Dermis lymphatic vessel endothelial cell (primary cell): ENCODE measurements at places on chromosomes 11 and 22. TPM values are rescaled to one million over a fixed set of nuclear protein-coding genes. Genes with fewer than 3 reads are reported as not detected.

Gene MRGPRE
- not detected in 2 replicates for total RNA-seq

Gene PGR
- under 0.01 TPM in 1 of 2 replicates, not detected in the other for total RNA-seq

Gene TRIM66
- 3.1 and 8.2 TPM in 2 replicates for total RNA-seq

Gene OR10D3
- not detected in 2 replicates for total RNA-seq

Gene SMIM35
- not detected in 2 replicates for total RNA-seq

Gene PGA5
- not detected in 2 replicates for total RNA-seq

Gene MRPL49
- total RNA-seq, result 41.9 and 49.5 TPM in 2 replicates

Gene PDE3B
- 0.34 and 0.54 TPM in 2 replicates for total RNA-seq

Gene MYOD1
- not detected in 2 replicates for total RNA-seq

Gene MMP12
- total RNA-seq, result not detected in 2 replicates

Gene GRAMD1B
- total RNA-seq, result 2.4 and 3.0 TPM in 2 replicates

Gene SLC22A8
- not detected in 2 replicates for total RNA-seq

Gene AGBL2
- 0.09 and 0.11 TPM in 2 replicates for total RNA-seq

Gene CTSW
- total RNA-seq, result 0.17 and 0.33 TPM in 2 replicates

Gene DEPDC7
- total RNA-seq, result 0.09 and 0.11 TPM in 2 replicates

Gene ARHGAP20
- total RNA-seq, result 0.11 and 0.86 TPM in 2 replicates

Gene KLHL22
- total RNA-seq, result 17.7 and 19.0 TPM in 2 replicates

Gene FAM227A
- total RNA-seq, result 0.11 and 0.60 TPM in 2 replicates

Gene TIMM10B
- 19.9 and 29.0 TPM in 2 replicates for total RNA-seq

Gene RCOR2
- total RNA-seq, result under 0.01 and 0.26 TPM in 2 replicates

Gene PRODH
- 0.34 TPM in 1 of 2 replicates, not detected in the other for total RNA-seq

Gene KDELR3
- total RNA-seq, result 18.1 and 28.8 TPM in 2 replicates

Gene MPZL3
- total RNA-seq, result 1.2 and 2.1 TPM in 2 replicates

Gene GRIA4
- 0.11 TPM in 1 of 2 replicates, not detected in the other for total RNA-seq

Gene APLNR
- under 0.01 TPM in 1 of 2 replicates, not detected in the other for total RNA-seq

Gene KLHDC7B
- not detected in 2 replicates for total RNA-seq

Gene ATL3
- total RNA-seq, result 107 and 110 TPM in 2 replicates

Gene CADM1
- total RNA-seq, result 0.22 and 0.34 TPM in 2 replicates

Gene GPHA2
- total RNA-seq, result not detected in 2 replicates
